Sciatic nerve (tissue), 2 donors: ENCODE measurements at places on chromosomes 7 and 10. TPM values are rescaled to one million over a fixed set of nuclear protein-coding genes. Genes with fewer than 3 reads are reported as not detected.
A peak's percentile ranks its signal among the peaks of the same experiment; 100 is the strongest.

The PAPOLB gene
- 0.98 TPM for total RNA-seq

The ANKRD2 gene
- total RNA-seq: not detected

The ACTL6B gene
- total RNA-seq: not detected

The POLR2J3 gene
- total RNA-seq: 64.2 TPM

The MMD2 gene
- total RNA-seq: 3.7 TPM

The RELN gene
- total RNA-seq: 168 TPM

The SPDYE9 gene
- not detected for total RNA-seq

The KLF14 gene
- 1.1 TPM for total RNA-seq

DNA sequence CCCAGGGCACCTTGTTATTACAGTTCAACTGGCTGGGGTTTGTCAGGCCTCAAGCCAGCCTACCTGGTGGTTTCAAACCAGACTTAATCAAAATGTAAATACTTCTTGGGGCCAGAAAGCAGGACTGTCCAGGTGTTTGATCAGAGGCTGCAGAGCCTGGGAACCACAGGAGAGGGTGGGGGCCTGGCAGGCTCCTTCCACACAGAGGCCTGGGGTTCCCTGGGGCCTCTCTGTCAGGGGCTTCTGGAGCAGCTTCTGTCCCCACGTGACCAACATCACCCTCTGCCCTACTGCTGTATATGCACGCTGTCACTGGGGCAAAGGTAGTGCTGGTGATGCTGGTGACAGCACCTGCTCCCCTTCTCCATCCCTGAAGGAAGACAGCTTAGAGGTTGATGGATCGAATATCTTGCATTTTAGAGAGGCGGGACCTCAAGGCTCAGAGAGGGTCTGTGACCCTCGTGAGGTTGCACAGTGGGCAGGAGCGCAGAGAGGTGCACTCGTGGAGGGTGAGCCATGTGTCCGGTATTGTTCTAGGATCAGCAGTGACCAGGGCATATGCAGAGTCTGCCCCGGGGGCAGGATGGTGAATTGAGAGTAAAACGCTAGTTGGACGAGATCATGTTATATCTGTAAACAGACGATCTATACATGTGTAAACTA lies 95.4 kb downstream of the GRK5 start:
- no peak for DNase-seq

DNA sequence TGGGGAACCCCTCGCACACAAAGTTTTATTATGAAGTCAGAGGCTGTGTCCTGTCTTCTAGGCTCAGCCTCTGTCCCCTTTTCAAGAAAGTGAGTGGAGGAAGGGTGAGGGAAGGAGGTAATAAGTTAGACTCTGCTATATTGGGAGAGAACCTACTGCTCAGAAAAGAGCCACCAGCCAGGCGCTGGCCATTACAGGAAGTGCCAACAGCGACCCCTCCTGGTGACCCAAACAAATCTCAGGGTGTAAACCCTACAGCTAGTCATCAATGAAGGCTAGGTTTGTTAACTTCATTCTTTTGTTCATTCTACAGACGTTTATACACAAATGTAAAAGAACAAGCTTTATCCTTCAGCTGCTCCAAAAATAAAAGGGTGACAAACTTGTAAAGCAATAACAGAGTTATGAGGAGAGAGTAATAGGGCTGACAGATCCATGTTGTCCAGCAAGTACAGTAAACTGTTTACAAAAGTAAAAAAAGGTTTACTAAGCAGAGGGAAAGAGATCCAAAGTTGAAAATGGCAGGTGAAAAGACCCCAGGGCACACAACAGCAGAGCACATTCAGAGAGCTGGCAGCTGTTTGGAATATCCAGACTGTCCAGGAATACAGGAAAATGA lies 82.7 kb downstream of the FAM204A start:
- no peak for DNase-seq

- DNase-seq: no peak
These were observed 7.7 kb upstream of the GSTO1 start for GRCh38 chr10:104246976-104247375.

DNA sequence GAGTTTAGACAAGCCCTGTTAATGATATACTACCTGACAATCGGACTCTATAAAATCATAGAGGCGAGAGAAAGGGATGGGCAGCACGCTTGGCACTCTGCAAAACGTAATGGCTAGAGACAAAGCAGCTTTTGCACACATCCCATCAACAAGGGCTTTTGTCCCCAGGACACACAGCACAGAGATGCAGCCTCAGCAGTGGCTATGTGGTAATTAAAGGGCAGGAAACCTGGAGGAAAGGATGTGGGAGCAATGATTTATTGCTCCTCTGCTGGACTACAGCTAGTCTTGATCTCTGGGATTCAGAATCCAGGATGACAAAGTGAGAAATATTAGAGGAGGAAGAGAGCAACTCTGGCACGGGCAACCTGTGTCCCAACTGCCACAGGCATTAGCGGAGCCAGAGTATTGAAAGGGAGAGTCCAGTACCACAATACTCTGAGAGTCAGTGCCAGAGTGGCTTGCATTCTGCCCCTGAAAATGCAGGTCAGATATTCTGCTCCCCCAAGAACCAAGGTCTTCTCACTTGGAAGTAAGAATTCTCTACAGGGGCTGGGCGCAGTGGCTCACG lies 96.5 kb downstream of the ARMH3 start:
- no peak for DNase-seq

DNA sequence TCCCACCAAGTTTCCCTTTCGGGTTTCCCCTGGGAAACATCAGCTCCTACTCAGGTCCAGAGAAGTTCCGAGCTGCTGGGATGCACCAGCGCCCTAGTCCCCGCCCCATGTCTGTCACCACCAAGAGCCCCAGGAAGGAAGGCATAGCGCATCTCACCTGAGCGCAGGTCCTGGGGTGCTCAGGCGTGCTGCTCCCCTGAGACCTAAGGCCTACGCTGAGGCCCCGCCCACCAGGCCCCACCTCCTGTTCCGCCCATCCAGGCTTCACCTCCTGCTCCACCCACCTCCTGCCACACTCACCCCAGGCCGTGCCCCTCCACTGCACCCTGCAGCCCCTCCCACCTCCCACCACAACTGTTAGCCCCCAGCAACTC lies 1.2 kb upstream of the TFR2 start:
- DNase-seq: no peak

DNA sequence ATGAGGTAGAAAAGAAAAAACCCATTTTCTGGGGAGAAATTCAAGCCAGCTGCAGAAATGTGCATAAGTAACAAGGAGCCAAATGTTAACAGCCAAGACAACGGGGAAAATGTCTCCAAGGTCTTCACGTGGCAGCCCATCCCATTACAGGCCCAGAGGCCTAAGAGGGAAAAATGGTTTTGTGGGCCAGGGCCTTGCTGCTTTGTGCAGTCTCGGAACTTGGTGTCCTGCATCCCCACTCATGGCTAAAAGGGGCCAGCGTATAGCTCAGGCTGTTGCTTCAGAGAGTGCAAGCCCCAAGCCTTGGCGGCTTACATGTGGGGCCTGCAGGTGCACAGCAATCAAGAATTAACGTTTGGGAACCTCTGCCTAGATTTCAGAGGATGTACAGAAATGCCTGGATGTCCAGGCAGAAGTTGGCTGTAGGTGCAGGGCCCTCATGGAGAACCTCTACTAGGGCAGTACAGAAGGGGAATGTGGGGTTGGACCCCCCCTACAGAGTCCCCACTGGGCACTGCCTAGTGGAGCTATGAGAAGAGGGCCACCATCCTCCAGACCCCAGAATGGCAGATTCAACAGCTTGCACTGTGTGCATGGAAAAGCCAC lies 9.0 kb downstream of the ORC5 start:
- no peak for DNase-seq

GRCh38 chr10:43318976-43319960 lies 52.2 kb upstream of the FXYD4 start:
- DNase-seq: no peak

GRCh38 chr7:144653449-144653848 lies 182.4 kb downstream of the TPK1 start:
- no peak for DNase-seq

- peak; percentile 72 for DNase-seq
These were observed at the start of gene C10orf67 for GRCh38 chr10:23344241-23344841. Gene C10orf67, minus strand, starts transcription at chr10:23344797. Its CDS starts 23 bp downstream, at chr10:23344774.

DNA sequence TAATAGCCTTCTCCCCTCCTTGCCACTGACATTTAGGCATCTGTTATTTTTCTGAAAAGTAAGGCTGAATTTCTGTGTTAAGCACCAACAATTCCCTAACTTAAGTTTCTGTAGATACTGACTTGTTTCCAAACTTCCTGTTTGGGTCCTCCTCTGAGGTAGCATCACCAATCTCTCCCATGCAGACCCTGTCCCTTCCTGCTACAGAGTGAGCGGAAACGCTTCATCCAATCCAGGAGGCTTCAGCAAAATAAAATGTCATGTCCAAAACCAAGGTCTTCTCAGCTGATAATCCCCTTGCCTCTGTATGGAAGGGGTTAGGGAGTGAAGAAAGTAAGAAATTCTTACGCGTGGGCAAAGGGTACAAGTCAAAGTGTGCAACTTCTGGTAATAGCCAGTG lies 29.9 kb downstream of the XPNPEP1 start:
- no peak for DNase-seq

DNA sequence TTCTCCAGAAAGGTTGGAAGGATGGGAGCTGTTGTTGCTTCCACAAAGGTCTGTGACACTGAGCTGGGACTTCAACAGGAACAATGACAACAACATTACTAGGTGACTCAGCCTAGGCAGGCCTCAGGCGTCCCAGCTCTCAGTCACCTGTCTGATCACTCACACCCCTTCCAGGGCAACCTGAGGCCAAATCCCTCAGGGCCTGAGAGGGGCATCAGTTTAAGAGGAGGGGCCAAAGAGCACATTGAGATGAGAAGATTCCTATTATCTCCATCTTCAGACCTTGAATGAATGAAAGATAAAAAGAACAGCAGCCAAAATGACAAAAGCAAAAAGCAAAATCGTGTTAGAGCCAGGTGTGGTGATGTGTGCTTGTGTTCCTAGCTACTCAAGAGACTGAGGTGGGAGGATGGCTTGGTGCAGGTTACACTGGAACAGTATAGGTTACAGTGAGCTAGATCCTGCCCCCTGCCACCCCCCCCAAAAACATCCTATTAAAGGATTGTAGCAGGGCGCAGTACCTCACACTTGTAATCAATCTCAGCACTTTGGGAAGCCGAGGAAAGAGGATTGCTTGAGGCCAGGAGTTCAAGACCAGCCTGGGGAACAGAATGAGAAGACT lies at the start of gene ATG9B:
Gene ATG9B (minus strand): TSS at position 60 of the 622 bp plus-strand sequence. CDS start 71 bp downstream, outside the sequence.
- no peak for DNase-seq

- no peak for DNase-seq
These were observed 39.2 kb upstream of the TES start for GRCh38 chr7:116171094-116171493.

GRCh38 chr7:31004393-31004792 lies 40.6 kb downstream of the GHRHR start:
- DNase-seq: no peak

GRCh38 chr10:101301111-101301731 lies 52.7 kb upstream of the BTRC start:
- DNase-seq: no peak

DNA sequence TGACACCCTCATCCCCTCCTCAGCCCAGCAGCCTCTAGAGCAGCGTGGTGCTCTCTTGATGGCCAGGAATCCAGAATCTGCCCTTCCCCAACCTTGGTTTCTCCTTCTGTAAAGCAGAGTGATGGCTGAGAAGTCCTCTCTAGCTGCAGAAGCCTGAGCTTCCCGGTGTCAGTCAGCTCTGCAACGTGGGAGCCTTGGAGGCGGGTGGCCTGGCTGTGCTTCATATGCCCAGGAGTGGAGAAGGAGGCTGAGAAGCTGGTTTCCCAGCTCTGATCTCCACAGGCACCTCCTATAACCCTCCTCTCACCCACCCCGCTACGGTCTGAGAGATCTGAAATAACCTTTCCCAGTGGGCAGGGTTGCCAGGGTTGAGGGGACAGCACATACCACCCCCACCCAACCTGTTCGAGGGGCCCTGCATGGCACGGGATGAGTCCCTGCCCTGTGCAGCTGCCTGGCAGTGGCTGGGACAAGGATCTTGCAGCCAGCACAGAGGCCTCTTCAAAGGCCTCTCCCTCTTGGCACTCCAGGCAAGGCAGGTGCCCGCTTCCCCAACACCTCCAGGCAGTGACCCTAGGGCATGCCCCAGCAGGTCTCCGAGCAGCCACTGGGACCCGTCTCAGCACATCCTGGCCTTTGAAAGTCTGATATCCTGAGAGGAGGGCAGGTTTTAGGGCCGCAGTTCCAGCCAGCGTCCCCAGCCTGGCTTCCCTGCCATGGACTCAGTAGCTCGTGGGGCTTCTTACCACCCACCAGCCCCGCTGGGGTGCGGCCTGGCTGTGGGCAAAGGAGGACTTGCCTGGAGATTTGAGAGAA lies 18.3 kb upstream of the SLC29A3 start:
- DNase-seq: no peak

DNA sequence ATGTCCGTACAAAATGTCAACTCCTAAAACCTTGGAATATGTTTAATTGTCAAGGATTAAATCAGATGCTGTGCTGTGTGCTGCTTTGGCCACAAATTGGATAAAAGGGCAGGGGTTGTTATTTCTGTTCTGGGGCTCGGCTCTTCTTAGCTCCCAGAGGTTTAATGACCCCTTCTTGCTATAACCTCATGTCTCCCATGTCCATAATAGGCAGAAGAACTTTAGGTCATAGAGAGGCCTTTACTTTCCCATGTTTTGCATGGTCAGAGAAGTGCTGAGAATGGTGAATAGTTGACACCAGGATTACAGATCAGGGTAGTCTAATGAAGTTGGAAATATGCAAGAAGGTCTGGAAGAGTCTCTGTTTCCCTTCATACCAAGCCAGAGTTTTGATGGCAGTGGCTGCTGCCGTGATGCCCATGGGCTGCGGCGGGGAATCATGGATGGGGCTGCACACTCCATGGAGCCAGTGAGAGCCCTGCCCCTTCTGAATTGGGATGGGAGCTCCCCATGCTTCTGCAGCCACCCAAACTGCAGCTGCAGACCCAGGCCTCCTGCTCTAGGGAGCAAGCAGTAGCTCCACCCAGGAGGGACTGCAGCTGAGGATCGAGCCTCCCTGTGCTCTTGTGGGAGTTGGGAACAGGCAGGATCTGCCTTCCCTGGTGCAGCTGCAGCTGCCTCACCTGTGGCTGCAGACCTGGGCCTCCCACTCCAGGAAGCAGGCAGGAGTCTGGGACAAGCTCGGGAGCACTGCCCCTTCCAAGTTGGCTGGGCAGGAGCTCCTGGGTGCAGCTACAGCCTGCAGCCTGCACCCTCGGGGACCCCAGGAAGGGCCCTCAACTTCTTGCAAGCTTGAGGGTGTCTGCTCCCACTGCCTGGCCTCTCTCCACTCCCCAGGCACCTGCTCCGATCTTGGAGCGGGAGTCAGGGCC lies 23.1 kb upstream of the STEAP4 start:
- no peak for DNase-seq

GRCh38 chr7:32068411-32069101 lies 1.7 kb downstream of the PDE1C start:
- no peak for DNase-seq

DNA sequence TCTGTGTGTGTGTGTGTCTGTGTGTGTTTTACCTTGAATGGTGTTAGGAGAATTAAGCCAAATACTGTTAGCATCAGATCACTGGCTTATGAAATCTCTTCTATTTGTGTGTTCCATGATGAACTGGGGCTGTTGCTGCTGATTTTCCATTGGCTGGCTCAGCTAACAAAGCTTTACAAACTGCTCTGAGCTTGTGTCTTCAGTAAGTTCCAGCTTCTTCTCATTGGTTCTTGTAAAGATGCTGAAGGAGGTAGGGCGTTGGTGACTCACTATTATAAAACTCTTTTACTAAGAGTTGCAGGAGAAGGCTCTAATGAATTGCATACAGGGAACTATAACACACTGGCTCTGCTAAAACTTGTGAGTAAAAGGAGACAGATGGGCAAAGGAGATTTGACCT lies 136.4 kb upstream of the PRKCQ start:
- DNase-seq: no peak

- DNase-seq: no peak
These were observed 35.5 kb downstream of the LRMDA start for GRCh38 chr10:75466886-75467285.
